ENCODE measurements at places on chromosomes 1 and 21. TPM values are rescaled to one million over a fixed set of nuclear protein-coding genes. Genes with fewer than 3 reads are reported as not detected.

SOD1 gene
- total RNA-seq, result 409 TPM

SIK1 gene
- total RNA-seq, result 107 TPM

ADAMTS4 gene
- 0.52 TPM for total RNA-seq

RBM11 gene
- total RNA-seq, result 2.1 TPM

FCGR3B gene
- not detected for total RNA-seq

LCE1F gene
- total RNA-seq, result not detected

TFF2 gene
- total RNA-seq, result 22.9 TPM

TEX38 gene
- not detected for total RNA-seq

TMEM82 gene
- total RNA-seq, result not detected

CLCA2 gene
- total RNA-seq, result 0.17 TPM

GFI1 gene
- 0.29 TPM for total RNA-seq

AUNIP gene
- total RNA-seq, result 22.2 TPM

ITGB2 gene
- total RNA-seq, result 45.7 TPM

ERICH3 gene
- not detected for total RNA-seq

HFM1 gene
- total RNA-seq, result not detected

SLC1A7 gene
- 0.23 TPM for total RNA-seq
